ENCODE measurements at places on chromosomes 12 and 14. TPM values are rescaled to one million over a fixed set of nuclear protein-coding genes. Genes with fewer than 3 reads are reported as not detected.

DNA sequence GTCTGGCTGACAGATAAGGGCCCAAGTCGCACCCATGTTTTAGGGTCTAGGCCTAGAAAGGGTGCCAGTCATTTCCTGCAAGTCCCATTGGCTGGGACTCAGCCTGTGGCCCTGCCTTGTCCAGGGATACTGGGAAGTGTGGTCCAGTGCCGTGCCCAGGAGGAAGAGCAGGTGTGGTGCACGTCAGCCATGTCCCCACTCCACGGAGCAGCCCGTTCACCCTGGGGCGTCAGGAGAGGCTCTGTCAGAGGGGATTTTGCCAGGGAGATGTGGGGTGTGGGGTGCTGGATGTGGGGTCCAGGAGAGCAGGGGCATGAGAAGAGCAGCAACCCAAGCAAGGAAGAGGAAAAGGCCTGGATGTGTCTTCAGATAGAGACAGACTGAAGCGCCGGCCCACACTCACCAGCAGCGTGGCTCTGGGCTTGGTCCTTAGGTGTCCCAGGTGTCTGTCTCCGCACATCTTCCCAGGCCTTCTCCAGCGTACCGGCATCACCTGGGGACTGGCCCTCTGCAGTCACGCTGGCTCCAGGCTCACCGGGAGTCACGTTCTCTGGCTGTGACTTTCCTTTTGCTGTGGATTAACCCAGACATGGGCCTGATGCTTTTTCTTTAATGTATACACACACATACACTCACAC lies 138.2 kb downstream of the CACNA1C start:
- H3K36me3 ChIP-seq, result no peaks in the 10 kb centered on the region
- H3K27me3 ChIP-seq, result no peaks in the 10 kb centered on the region
- DNase-seq, result no peak
- H3K4me1 ChIP-seq, result no peaks in the 10 kb centered on the region

- H3K27ac ChIP-seq, result no peak overlapping the region
- no peaks in the 10 kb centered on the region for H3K4me1 ChIP-seq
- H3K4me3 ChIP-seq, result no peak overlapping the region
These were observed 6.0 kb upstream of the KCNH5 start for GRCh38 chr14:63051301-63051700.

DNA sequence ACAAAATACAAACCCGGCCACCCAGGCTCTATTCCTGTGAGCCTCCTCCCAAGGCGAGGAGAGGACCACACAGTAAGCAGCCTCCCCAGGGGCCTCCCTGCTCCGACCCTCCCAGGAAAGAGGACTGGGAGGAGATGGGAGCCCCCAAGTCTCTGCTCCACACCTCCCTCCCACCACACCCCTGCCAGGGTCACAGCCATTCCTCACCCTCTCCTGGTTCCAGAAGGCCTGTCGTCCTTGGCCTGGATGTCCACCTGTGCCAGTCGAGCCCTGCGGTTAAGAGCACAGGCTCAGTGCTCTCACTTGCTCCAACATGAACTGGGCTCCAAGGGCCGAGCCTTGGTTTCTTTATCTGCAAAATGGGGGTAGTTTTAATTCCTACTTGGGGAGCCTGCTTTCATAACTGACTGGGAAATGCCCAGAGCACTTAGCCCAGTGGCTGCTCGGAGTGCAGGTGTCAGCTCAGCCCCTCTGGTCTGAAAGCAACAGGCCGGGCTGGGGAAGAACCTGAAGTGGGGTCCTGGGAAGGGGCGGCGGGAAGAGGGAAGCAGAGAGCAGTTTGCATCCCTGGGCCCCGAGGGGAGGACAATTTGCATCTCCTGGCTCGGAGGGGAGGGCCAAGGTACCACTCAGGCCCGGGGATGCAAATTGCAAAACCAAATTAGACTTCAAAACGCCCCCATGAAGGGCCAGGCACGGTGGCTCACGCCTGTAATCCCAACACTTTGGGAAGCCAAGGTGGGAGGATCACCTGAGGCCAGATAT lies 23.6 kb downstream of the TCHP start:
- no peaks in the 10 kb centered on the region for H3K4me1 ChIP-seq
- DNase-seq, result no peak
- no peak overlapping the region for H3K27ac ChIP-seq
- H3K36me3 ChIP-seq, result no peaks in the 10 kb centered on the region
- H3K4me3 ChIP-seq, result no peak overlapping the region

DNA sequence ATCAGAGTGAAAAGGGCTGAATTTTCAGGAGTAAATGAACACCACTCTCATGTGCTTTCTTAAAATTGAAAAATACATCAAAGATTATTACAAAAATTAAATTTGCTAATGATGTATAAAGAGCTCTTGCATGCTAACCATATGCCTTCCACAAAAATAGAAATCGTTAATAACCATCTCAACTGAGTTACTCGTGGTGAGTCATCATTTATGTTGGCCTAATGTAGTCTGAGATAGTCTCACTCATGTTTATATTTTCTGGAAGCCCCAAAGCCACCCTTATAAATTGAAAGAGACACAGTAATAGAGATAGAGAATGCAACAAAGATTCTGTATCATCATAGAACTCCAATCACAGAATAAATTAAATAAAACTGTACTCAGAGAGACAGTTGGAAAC lies 131.2 kb downstream of the KCNH5 start:
- no peaks in the 10 kb centered on the region for H3K4me1 ChIP-seq
- no peaks in the 10 kb centered on the region for H3K36me3 ChIP-seq
- DNase-seq, result no peak
- H3K27ac ChIP-seq, result no peak overlapping the region
- H3K27me3 ChIP-seq, result no peaks in the 10 kb centered on the region
- H3K4me3 ChIP-seq, result no peak overlapping the region

RHNO1 gene
- 27.6 TPM for total RNA-seq

GRCh38 chr12:121649322-121649721 lies 20.1 kb downstream of the MORN3 start:
- no peak overlapping the region for H3K27ac ChIP-seq
- H3K4me3 ChIP-seq, result no peak overlapping the region
- no peaks in the 10 kb centered on the region for H3K36me3 ChIP-seq
- no peaks in the 10 kb centered on the region for H3K27me3 ChIP-seq
- no peaks in the 10 kb centered on the region for H3K4me1 ChIP-seq

GRCh38 chr12:3881281-3881950 lies 8.2 kb upstream of the PARP11 start:
- no peaks in the 10 kb centered on the region for H3K4me1 ChIP-seq
- no peak overlapping the region for H3K27ac ChIP-seq

DNA sequence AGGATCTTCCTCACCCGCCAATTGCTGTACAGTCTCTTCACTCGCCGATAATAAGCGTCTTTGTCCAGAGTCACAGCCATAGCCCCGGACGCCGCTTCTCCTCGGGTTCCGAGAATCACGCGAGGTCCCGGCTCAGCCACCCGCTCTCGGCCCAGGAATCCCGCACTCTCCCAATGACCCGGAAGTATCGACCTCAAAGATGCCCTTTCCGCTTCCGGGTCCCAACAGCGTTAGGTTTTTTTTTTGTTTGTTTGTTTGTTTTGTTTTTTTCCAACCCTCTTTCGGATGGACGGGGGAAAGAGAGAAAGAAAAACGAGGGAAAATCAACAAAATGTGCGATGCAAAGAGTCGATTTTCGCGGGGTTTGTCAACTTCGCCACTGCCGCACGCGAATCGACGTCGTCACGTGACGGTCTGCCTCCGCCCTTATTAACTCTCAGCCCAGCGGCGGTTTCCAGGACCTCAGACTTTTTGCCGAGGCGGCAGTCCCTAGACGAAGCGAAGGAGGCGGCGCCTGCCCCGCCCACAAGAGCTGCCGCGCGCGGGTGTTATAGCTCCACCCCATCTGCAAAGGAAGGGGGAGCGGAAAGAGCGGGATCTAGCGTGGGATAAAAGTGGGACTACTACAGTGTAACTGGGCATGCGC lies at the start of gene SUPT16H:
SUPT16H (minus strand) TSS at position 172 of the 646 bp plus-strand sequence; CDS start at position 80, 92 bp downstream.
- peak within 1 kb of the TSS; percentile 94 for H3K27ac ChIP-seq
- H3K36me3 ChIP-seq, result peaks cover 22% of the 10 kb centered on the region

MAP3K9 gene
- total RNA-seq, result not detected

INSM2 gene
- not detected for total RNA-seq

- H3K27me3 ChIP-seq, result no peaks in the 10 kb centered on the region
- no peaks in the 10 kb centered on the region for H3K4me1 ChIP-seq
- H3K4me3 ChIP-seq, result no peak overlapping the region
- no peak overlapping the region for H3K27ac ChIP-seq
- no peak for DNase-seq
These were observed 157.9 kb upstream of the LMO3 start for GRCh38 chr12:16763901-16764300.

GRCh38 chr12:130977743-130978095 lies 24.0 kb downstream of the ADGRD1 start:
- no peaks in the 10 kb centered on the region for H3K36me3 ChIP-seq
- no peaks in the 10 kb centered on the region for H3K27me3 ChIP-seq
- H3K4me3 ChIP-seq, result no peak overlapping the region

DNA sequence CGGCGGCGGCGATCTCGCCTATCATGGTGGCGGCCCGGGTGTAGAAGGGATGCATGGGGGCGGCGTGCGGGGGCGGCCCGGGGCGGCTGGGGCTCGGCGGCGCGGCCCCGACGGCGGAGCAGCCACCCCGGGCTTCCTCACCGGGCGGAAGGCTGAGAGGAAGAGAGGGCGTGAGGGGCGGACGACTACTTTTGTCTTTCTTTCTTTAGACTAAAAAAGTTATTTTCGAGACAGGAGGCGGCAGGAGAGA lies 240 bp downstream of the BTG1 start:
- H3K4me3 ChIP-seq, result peak overlapping the region; percentile 95
- no peaks in the 10 kb centered on the region for H3K27me3 ChIP-seq
- DNase-seq, result no peak
- peak overlapping the region; percentile 90 for H3K27ac ChIP-seq

OTOGL gene
- total RNA-seq, result 1.3 TPM

RPS26 gene
- total RNA-seq, result 332 TPM

DNA sequence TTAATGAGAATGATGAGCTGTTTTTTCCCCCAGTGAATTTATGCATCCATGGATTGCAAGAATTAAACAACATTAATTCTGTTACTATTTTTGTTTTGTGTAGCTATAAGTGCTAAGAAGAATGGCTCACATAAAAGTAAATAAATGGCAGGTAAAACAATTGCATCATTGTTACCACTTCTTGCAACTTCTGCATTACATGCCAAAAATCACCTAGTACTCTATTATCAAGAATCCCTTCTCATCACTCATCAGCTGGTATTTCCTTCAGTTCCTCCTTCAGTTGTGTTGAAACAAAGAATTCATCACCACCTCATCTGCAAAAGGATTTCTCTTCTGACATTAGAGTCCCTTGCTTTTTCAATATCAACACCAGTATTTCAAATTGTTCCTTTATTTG lies 773 bp downstream of the A2M start:
- DNase-seq, result peak; percentile 4
- H3K27ac ChIP-seq, result no peak overlapping the region
- H3K36me3 ChIP-seq, result no peaks in the 10 kb centered on the region
- peak overlapping the region; percentile 34 for H3K4me3 ChIP-seq

CLEC1B gene
- not detected for total RNA-seq

GRCh38 chr12:113302886-113303640 lies 31.8 kb downstream of the SLC8B1 start:
- no peak overlapping the region for H3K27ac ChIP-seq
- no peak overlapping the region for H3K4me3 ChIP-seq
- no peaks in the 10 kb centered on the region for H3K36me3 ChIP-seq
- DNase-seq, result no peak
- peaks cover 17% of the 10 kb centered on the region for H3K4me1 ChIP-seq

- H3K36me3 ChIP-seq, result no peaks in the 10 kb centered on the region
- no peak overlapping the region for H3K27ac ChIP-seq
These were observed 43.0 kb downstream of the FAM186A start for GRCh38 chr12:50353404-50353803.

- no peaks in the 10 kb centered on the region for H3K36me3 ChIP-seq
- peak; percentile 23 for DNase-seq
- no peaks in the 10 kb centered on the region for H3K27me3 ChIP-seq
- H3K27ac ChIP-seq, result no peak overlapping the region
- H3K4me1 ChIP-seq, result no peaks in the 10 kb centered on the region
- H3K4me3 ChIP-seq, result no peak overlapping the region
These were observed 103.2 kb downstream of the SLC38A4 start for GRCh38 chr12:46722394-46723185.

TMPRSS12 gene
- total RNA-seq, result not detected

DNA sequence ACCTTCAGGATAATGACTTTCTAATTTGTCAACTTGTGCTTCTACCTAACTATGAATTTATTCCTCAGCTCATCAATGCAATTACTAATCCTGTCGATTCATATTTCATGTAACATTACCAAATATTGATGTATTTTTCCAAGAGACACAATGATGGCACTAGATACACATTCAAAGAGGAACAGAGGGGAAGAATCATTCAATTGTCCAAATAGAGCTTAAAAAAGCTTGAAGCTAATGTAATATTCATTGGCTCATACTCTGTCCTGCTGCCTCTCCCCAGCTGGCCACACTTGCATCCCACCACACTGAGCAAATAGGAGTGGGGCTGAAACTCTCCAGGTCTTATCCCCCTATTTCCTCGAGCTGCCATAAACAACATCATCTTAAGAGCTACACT lies 9.3 kb downstream of the TESPA1 start:
- H3K4me1 ChIP-seq, result peaks cover 23% of the 10 kb centered on the region
- H3K36me3 ChIP-seq, result no peaks in the 10 kb centered on the region
- peaks cover 14% of the 10 kb centered on the region for H3K27me3 ChIP-seq
- no peak overlapping the region for H3K27ac ChIP-seq

DIO2 gene
- total RNA-seq, result 31.5 TPM

DNA sequence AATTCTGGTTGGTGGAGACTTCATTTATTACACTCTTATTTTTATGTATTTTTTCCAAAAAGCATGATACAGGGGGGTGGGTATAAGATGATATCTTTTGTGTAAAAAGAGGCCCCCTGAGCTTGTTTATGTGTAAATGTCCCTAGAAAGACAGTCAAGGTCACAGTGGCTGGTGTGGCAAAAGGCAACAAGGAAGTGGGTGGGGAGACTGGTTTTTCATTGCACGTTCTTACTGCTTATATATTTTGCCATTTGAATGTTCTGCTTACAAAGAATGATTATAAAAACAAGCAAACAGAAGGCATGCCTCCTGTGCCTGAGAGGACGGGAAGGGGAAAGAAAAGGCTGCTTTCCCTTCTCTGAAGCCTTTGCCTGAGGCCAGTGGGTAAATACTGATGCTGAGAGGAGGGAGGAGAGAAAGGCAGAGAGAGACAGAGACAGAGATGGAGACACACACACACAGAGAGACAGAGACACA lies 24.1 kb upstream of the ADIPOR2 start:
- H3K4me3 ChIP-seq, result no peak overlapping the region
- no peak for DNase-seq
- no peaks in the 10 kb centered on the region for H3K4me1 ChIP-seq
- no peak overlapping the region for H3K27ac ChIP-seq
- H3K36me3 ChIP-seq, result no peaks in the 10 kb centered on the region

MGAT4C gene
- not detected for total RNA-seq

NINJ2 gene
- total RNA-seq, result 5.2 TPM

GRCh38 chr14:50957296-50957695 lies 13.0 kb upstream of the PYGL start:
- H3K36me3 ChIP-seq, result no peaks in the 10 kb centered on the region
- no peaks in the 10 kb centered on the region for H3K27me3 ChIP-seq
- H3K27ac ChIP-seq, result no peak overlapping the region
- H3K4me3 ChIP-seq, result no peak overlapping the region

ARHGAP9 gene
- not detected for total RNA-seq

DNA sequence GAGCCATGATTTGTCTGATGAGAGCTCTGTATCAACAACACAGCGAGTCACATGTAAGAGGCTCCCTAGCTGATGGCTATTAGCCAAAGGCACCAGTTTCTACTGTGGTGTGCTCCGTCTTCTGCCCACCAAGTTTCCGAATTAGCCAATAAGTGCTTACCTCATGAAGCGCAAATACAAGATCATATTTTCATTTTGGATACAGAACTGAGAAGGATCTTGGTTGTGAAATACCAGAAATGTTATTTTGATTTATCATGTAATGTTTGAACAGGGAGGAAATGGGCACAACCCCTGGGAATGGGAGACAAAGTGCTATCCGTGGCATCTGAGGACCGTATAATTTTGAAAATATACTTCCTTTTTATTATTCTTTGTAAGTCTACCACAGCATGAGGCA lies 234.3 kb downstream of the DACT1 start:
- H3K36me3 ChIP-seq, result no peaks in the 10 kb centered on the region
- H3K4me3 ChIP-seq, result no peak overlapping the region
- H3K27me3 ChIP-seq, result no peaks in the 10 kb centered on the region
- no peak overlapping the region for H3K27ac ChIP-seq
- DNase-seq, result peak; percentile 41
